Effector memory CD4-positive, alpha-beta T cell (primary cell): ENCODE measurements at places on chromosomes 11 and 22.

- no peak overlapping the region for H3K27ac ChIP-seq
- H3K4me1 ChIP-seq = no peaks in the 10 kb centered on the region
- no peaks in the 10 kb centered on the region for H3K27me3 ChIP-seq
- no peak overlapping the region for H3K4me3 ChIP-seq
- no peak for DNase-seq
Measured at GRCh38 chr11:117303646-117304315, 12.3 kb downstream of the BACE1 start.

- H3K4me1 ChIP-seq = no peaks in the 10 kb centered on the region
- no peaks in the 10 kb centered on the region for H3K36me3 ChIP-seq
- H3K4me3 ChIP-seq = no peak overlapping the region
Measured at GRCh38 chr22:16964366-16964765, 43.7 kb downstream of the GAB4 start.

DNA sequence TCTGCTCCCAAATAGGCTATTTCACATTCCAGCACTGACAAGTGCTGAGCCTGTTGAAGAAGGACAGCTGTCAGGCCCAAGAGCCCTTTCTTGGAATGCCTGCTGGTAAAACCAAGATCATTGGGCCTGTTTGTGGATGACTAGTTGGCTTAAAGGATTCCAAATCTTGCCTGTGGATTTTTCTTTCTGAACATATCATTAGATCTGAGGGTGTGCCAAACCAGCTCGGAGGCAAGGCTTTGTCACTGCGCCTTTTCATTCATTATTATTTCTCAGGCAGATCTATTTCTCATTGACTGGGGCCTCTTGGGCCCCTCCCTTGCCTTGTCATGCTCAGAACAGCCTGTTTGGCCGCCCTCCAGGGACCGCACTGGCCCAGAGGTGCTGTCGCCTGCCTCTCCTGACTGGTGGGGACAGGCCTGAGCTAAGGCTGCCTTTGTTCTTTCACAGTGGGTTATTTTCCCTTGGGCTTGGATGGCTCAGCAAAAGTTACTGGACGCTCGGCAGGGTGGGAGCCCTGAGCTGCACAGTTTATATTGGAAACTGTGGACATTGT, 222.7 kb upstream of the SESN3 start:
- H3K4me3 ChIP-seq = no peak overlapping the region
- H3K27ac ChIP-seq = no peak overlapping the region
- no peaks in the 10 kb centered on the region for H3K27me3 ChIP-seq
- no peaks in the 10 kb centered on the region for H3K36me3 ChIP-seq

- H3K27me3 ChIP-seq = no peaks in the 10 kb centered on the region
- H3K27ac ChIP-seq = no peak overlapping the region
- no peak for DNase-seq
- H3K4me3 ChIP-seq = no peak overlapping the region
- no peaks in the 10 kb centered on the region for H3K4me1 ChIP-seq
Measured at GRCh38 chr11:103047837-103048236, 44.1 kb downstream of the DCUN1D5 start.

- H3K36me3 ChIP-seq = no peaks in the 10 kb centered on the region
- H3K27me3 ChIP-seq = no peaks in the 10 kb centered on the region
- DNase-seq = no peak
- H3K4me1 ChIP-seq = no peaks in the 10 kb centered on the region
- no peak overlapping the region for H3K4me3 ChIP-seq
Measured at GRCh38 chr11:98600103-98600502, 420.6 kb upstream of the CNTN5 start.

- H3K36me3 ChIP-seq = no peaks in the 10 kb centered on the region
- H3K27ac ChIP-seq = no peak overlapping the region
- no peak overlapping the region for H3K4me3 ChIP-seq
- H3K4me1 ChIP-seq = no peaks in the 10 kb centered on the region
Measured at GRCh38 chr22:24901448-24901847, 45.0 kb downstream of the LHFPL7 start.

GRCh38 chr22:33382436-33382835, 324.3 kb upstream of the SYN3 start:
- no peak for DNase-seq
- H3K27me3 ChIP-seq = no peaks in the 10 kb centered on the region
- no peak overlapping the region for H3K27ac ChIP-seq
- H3K4me3 ChIP-seq = no peak overlapping the region
- no peaks in the 10 kb centered on the region for H3K36me3 ChIP-seq

DNA sequence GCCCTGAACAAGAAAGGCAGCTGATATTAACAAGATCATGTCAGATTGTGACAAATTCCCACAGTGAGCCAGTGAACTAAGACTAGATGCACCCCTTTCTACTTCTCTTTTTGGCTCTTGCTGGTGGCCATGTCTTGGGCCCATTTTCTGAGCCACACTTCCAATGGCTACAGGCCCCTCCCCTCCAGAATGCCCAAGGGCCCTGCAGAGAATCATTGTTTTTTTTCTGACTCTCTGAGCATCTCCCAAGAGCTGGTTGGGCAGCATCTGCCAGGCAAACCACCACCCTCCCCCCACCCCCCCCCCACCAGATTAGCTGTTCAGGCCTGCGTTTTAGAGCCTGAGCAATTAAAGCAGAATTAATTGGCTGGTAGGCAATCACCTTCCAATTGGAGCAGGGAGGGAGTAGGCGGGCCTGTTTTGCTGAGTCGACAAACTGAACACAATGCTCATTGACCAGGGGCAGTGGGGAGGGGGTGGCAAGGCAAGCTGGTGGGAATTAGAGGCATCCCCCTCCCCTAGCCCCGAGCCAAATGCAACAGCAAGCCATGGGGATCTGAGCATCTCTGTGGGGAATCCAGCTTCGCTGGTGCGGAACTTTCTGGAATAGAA, 541.4 kb downstream of the MN1 start:
- H3K27me3 ChIP-seq = no peaks in the 10 kb centered on the region
- H3K27ac ChIP-seq = no peak overlapping the region
- H3K36me3 ChIP-seq = no peaks in the 10 kb centered on the region
- no peak overlapping the region for H3K4me3 ChIP-seq

- no peak for DNase-seq
- no peaks in the 10 kb centered on the region for H3K27me3 ChIP-seq
- H3K27ac ChIP-seq = no peak overlapping the region
- H3K4me1 ChIP-seq = no peaks in the 10 kb centered on the region
- H3K36me3 ChIP-seq = no peaks in the 10 kb centered on the region
Measured at GRCh38 chr11:30435488-30435887, 112.6 kb downstream of the ARL14EP start.

DNA sequence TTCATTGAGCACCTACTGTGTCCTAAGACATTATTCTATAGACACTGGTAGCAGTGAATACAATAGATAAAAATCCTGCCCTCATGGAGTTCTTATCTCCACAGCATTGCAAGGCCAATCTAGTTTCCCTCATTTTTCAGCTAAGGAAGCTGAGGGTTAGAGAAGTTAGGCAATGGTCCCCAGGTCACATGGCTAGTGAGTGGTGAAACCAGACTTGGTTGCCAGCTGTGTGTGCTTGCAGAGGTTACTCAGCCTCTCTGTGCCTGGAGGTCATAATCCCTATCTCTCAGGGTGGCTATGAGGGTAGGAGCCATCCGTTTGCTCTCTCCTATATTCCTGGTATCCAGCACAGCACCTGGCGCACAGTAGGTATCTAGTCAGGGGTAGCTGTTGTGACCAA, 147.7 kb upstream of the SEZ6L start:
- no peak for DNase-seq
- no peak overlapping the region for H3K27ac ChIP-seq
- H3K36me3 ChIP-seq = no peaks in the 10 kb centered on the region
- H3K27me3 ChIP-seq = no peaks in the 10 kb centered on the region

GRCh38 chr11:16454289-16454863, 98.0 kb upstream of the SOX6 start:
- no peak overlapping the region for H3K4me3 ChIP-seq
- no peak for DNase-seq
- H3K27me3 ChIP-seq = no peaks in the 10 kb centered on the region
- H3K36me3 ChIP-seq = no peaks in the 10 kb centered on the region
- no peaks in the 10 kb centered on the region for H3K4me1 ChIP-seq

- DNase-seq = no peak
- H3K36me3 ChIP-seq = no peaks in the 10 kb centered on the region
- no peaks in the 10 kb centered on the region for H3K27me3 ChIP-seq
- H3K4me1 ChIP-seq = peaks cover 33% of the 10 kb centered on the region
Measured at GRCh38 chr11:63917692-63918506, 935 bp upstream of the RCOR2 start.

- no peaks in the 10 kb centered on the region for H3K27me3 ChIP-seq
- H3K27ac ChIP-seq = no peak overlapping the region
- no peak for DNase-seq
- H3K36me3 ChIP-seq = no peaks in the 10 kb centered on the region
Measured at GRCh38 chr11:34613015-34613414, 7.9 kb upstream of the EHF start.

GRCh38 chr22:37927637-37927936, 21.5 kb downstream of the MICALL1 start:
- no peak for DNase-seq
- no peaks in the 10 kb centered on the region for H3K4me1 ChIP-seq
- H3K27ac ChIP-seq = no peak overlapping the region
- peaks cover 42% of the 10 kb centered on the region for H3K36me3 ChIP-seq
- H3K27me3 ChIP-seq = no peaks in the 10 kb centered on the region

GRCh38 chr11:72189455-72190250, 2.3 kb upstream of the FOLR1 start:
- DNase-seq = no peak
- H3K4me1 ChIP-seq = no peaks in the 10 kb centered on the region
- H3K4me3 ChIP-seq = no peak overlapping the region
- H3K36me3 ChIP-seq = no peaks in the 10 kb centered on the region
- H3K27me3 ChIP-seq = no peaks in the 10 kb centered on the region
